Right ventricle myocardium inferior (tissue), 1 donor: ENCODE measurements at places on chromosomes 1 and 21.

DNA sequence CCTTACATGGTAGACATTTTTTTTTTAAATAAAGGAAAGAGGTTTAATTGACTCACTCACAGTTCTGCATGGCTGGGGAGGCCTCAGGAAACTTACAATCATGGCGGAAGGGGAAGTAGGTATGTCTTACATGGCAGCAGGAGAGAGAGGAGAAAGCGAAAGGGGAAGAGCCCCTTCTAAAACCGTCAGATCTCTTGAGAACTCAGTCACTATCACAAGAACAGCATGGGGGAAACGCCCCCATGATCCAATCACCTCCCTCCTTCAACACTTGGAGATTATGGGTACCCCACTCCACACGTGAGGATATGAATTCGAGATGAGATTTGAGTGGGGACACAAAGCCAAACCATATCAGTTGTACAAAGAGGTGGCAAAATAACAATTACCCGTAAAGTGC, 301.7 kb downstream of the GRIK1 start:
- DNase-seq: no peak

DNA sequence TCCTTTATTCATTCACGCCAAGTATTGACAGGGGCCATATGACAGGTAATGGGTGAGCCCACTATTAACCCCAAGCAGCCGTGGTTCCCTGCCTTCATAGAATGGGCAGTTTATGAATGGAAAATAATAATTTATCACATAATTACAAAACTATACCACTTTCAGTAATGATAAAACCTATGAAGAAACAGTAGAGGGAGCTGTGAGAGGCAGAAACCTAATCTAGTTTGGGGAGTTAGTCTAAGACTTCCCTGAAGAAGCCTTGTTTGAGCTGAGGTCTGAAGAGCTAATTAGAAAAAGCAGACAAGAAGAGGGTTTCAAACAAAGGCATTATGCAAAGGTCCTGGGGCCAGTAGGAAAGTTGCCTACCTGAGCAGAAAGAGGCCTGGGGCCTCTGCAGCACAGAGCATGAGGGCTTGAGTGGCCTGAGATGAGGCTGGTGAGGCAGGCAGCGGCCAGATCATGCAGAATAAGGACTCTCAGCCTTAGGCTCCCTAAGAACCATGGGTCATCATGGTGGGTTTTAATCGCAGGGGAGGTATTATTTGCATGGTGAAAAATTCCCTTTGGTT, 142.8 kb downstream of the ATG4C start:
- no peak for DNase-seq

DNA sequence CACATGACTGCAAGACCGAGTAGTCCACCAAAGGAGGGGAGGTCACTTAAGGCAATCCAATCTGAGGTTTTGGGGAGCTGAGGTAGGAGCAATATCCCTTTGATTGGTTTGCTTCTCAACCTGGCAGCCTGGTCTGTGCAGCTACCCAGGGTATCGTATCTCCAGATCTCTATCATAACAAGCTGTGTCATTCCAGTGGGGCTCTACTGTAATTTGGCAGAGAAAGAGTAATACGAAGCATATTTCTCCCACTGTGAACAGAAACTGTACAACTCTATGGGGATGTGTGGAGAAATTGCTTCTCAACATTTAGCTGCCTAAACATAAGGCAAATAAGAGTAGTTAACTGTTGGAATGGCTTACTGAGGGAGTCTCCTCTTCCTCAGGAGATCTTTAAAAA, 20.6 kb downstream of the CD101 start:
- DNase-seq: no peak

DNA sequence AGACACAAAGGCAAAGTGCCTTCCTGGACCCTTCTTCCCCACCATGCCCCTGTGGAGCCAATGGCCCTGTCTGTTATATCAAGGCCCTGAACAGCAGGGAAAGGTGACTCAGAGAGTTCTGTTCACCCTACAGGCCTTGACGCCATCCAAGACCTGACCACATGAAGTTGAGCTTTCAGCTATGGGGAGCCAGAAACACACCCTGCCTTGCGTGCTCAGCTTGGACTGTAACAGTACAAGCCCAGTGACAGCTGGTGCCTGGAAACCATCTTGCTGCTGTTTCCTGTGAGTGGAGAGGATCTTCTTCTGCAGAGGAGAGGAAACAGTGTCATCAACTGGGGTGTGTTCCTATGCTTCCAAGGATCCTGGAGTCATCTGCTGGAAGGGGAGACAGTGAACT, 165.0 kb upstream of the IRF2BP2 start:
- no peak for DNase-seq

DNA sequence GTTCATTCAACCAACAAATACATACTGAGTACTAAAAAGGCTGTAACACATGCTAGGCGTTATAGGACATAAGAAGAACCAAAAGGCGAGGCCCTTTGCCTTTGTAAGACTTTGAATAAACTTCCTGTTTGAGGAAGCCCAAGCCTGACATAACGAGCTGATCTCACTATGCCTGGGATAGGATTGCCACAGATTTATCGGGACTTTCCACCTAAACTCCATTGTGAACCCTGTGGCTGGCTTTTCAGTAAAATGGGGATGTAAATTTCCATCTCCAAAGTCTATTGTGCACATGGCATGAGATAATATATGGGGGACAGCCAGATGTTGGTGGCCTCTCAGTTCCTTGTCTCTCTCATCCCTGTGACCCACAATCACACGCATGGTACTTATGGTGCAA, 41.9 kb downstream of the LMO4 start:
- DNase-seq: no peak

DNA sequence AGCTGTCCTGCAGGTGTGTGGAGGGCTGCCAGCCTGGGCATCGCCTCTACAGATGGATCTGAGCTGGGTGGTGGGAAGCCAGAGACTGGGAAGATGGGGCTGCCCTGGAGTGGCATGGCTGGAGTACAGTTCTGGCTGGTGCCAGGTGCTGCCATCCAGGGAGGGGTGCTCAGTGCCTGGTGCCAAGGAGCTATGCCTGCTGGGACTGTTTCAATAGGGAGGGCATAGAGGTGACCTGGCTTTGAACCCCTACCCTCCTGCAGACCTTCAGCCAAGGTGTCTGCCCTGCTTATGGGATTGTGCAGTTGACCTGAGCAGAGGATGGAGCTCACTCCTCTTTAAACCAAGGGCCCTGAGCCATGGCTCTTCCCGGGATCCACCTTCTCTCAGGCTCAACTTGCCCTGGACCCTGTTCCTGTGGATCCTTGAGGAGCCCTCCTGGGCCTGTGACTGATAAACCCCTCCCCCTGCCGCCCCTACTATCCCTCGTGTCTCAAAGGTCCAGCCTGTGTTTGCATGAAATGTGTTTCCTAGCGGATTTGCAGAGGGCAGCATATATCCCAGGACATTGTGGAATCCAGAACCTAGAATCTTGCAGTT, 48.7 kb downstream of the PTPRU start:
- no peak for DNase-seq

DNA sequence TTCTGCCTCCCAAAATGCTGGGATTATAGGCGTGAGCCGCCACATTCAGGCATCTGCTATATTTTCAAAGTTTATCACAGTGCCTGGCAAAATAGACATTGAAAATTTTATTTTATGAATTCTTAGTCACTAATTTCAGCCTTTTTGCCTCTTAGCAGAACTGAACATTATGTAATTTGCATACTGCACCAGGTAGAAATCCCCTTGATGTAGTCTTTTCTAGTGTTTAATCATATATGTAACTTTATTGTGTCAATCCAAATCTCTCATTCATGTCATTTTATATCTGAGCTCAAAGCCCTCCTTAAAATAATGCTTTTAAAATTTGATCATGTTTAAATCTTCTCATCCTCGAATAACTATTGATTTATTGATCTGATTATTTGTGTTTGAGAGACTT, 19.2 kb downstream of the WDTC1 start:
- DNase-seq: no peak
